Gastroesophageal sphincter (tissue), 4 donors: ENCODE measurements at places on chromosomes 7 and 10. TPM values are rescaled to one million over a fixed set of nuclear protein-coding genes. Genes with fewer than 3 reads are reported as not detected.

NME8 gene
- total RNA-seq = not detected

HOXA1 gene
- 0.27 TPM for total RNA-seq

XRCC2 gene
- total RNA-seq = 0.54 TPM

CALML3 gene
- not detected for total RNA-seq

OR13A1 gene
- total RNA-seq = not detected

ASB10 gene
- total RNA-seq = not detected

SLC18A3 gene
- total RNA-seq = 1.5 TPM

OPN4 gene
- total RNA-seq = not detected

CDHR3 gene
- 29.5 TPM for total RNA-seq

CLEC2L gene
- total RNA-seq = not detected

NEURL1 gene
- 0.27 TPM for total RNA-seq

ANKRD7 gene
- total RNA-seq = 2.9 TPM

LARP4B gene
- total RNA-seq = 35.6 TPM

ABCB4 gene
- 6.5 TPM for total RNA-seq

FGFR2 gene
- 41.6 TPM for total RNA-seq

ANKRD22 gene
- not detected for total RNA-seq
